ENCODE measurements at places on chromosomes 6 and 20.

- H3K36me3 ChIP-seq: no peaks in the 10 kb centered on the region
- H3K27ac ChIP-seq: no peak overlapping the region
- DNase-seq: no peak
- no peak overlapping the region for H3K4me3 ChIP-seq
- H3K27me3 ChIP-seq: peaks cover 8% of the 10 kb centered on the region
- H3K4me1 ChIP-seq: no peaks in the 10 kb centered on the region
Observed at GRCh38 chr20:63361519-63362435, 628 bp upstream of the CHRNA4 start.

- no peak overlapping the region for H3K27ac ChIP-seq
- DNase-seq: no peak
- no peak overlapping the region for H3K4me3 ChIP-seq
- H3K27me3 ChIP-seq: no peaks in the 10 kb centered on the region
- peaks cover 13% of the 10 kb centered on the region for H3K4me1 ChIP-seq
Observed at GRCh38 chr6:43946641-43947363, 176.8 kb downstream of the VEGFA start.

- DNase-seq: no peak
- peaks cover 32% of the 10 kb centered on the region for H3K4me1 ChIP-seq
- no peaks in the 10 kb centered on the region for H3K27me3 ChIP-seq
Observed at GRCh38 chr6:113629975-113630737, 227.0 kb upstream of the MARCKS start.

DNA sequence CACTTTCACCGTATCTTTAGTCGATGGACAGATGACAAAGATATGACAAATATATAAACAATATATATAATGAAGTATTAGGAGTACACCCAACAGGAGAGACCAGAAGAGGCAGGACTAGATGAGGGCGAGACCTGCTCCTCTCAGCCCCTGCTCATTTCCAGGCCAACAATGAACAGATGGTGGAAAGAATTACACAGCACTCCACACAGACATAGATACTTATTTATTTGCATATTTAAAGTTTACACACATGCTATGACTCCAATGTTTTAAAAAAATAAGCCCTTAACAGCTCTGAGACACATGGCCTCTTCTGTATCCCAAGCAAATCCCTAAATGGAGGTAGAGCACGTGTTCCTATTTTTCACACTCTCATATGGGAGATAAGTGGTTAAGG lies 10.4 kb downstream of the FAM210B start:
- H3K27me3 ChIP-seq: no peaks in the 10 kb centered on the region
- H3K36me3 ChIP-seq: peaks cover 23% of the 10 kb centered on the region
- H3K4me1 ChIP-seq: no peaks in the 10 kb centered on the region
- no peak overlapping the region for H3K4me3 ChIP-seq
- H3K27ac ChIP-seq: no peak overlapping the region

GRCh38 chr6:95599706-95600105 lies 22.4 kb downstream of the MANEA start:
- H3K36me3 ChIP-seq: no peaks in the 10 kb centered on the region
- no peak overlapping the region for H3K4me3 ChIP-seq
- H3K27me3 ChIP-seq: no peaks in the 10 kb centered on the region
- no peak overlapping the region for H3K27ac ChIP-seq

- no peak for DNase-seq
- no peaks in the 10 kb centered on the region for H3K27me3 ChIP-seq
- peak overlapping the region; percentile 76 for H3K27ac ChIP-seq
- peaks cover 22% of the 10 kb centered on the region for H3K4me1 ChIP-seq
- no peaks in the 10 kb centered on the region for H3K36me3 ChIP-seq
Observed at GRCh38 chr6:158560836-158561320, 987 bp downstream of the TMEM181 start.

DNA sequence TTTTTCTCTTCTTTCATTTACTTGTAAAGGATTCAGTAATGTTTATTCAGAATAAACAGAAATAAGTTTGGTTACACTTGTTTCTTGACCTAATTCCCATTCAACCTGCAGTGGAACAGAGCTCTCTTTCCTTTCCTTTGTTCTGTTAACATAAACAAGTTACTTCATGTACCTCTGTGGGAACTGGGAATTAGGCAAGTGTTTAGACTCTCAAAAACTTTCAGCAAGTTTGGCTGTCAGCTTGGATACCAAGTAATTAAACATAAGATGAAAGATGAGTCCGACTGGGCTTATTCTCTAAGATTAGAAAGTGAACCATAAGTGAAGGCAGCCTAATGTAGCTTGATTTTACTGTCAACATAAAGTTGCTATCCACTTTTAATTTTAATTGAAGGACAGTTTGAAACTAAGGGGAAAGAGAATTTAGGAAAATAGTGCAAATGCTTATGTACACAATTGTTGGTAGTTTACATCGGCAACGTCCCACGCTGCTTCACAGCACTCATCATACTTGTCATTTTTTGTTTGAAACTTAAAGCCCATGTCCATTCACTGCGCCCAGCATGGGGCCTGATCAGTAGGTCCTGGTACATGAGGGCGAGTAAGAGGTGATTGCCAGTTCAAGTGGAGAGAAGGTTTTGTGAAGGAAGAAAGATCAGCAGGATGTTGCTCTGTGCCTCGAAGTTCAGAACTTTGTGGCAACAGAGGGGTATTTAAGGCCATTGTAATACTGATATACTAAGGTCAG lies 113.0 kb downstream of the PLEKHG1 start:
- peak; percentile 23 for DNase-seq
- H3K4me3 ChIP-seq: no peak overlapping the region
- H3K36me3 ChIP-seq: no peaks in the 10 kb centered on the region
- H3K27ac ChIP-seq: no peak overlapping the region

DNA sequence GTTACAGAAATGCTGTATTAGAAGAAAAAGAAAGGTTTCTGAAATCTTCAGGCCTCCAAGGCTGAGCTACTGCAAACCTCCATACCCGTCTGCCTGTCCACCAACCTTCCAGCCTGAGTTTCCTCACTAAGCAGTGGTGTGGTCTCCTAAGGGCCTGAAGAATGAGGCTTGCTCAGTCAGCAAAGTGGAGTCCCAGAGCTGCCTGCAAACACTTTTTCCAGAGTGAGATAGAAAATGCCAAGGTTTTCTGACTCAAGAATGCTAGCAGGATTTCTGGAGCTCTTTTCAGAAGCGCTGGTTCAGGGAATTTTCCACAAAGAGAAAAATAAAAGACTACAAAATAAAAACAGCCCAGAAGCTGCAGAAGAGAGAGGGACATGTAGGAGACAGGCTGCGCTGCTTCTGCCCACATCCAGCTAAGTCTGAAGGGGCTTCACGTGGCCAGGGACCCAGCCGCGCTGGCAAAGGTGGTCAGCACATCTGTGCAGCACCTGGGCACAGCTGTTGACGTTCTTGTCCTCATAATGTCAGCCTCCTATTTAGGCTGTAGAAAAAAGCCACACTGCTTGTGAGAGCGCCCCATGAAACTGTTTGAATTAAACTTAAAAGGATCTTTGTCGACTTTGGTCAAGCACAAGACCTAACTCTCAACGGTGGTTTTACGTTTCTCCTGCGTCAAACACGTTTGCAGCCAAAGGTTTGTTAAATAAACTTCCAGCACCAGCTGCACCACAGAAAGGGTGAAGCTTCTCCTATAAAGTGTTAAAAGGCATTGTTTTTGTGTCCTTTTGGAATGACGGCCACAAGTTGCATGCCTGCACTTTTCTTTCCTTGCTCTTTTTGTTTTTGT lies 209.0 kb downstream of the THBS2 start:
- peaks cover 2% of the 10 kb centered on the region for H3K27me3 ChIP-seq

DNA sequence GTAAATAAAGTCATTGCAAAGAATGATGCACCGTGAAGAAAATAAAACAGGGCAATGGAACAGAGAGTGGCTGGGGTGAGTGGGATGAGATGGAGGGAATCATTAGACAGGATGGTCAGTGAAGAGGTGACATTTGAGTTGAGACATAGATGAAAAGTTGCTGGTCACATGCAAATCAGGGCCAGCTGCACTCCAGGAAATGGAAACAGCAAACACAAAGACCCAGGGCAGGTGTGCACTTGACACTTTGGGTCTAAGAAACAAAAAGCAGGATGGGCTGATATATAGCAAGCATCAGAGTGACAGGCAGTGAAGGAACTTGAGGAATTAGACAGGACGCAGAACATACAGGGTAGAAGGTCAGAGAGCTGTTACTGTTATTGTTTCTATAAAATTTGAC lies 171.5 kb upstream of the RIPOR2 start:
- no peaks in the 10 kb centered on the region for H3K27me3 ChIP-seq
- H3K4me1 ChIP-seq: no peaks in the 10 kb centered on the region
- no peak overlapping the region for H3K27ac ChIP-seq
- DNase-seq: no peak
- no peaks in the 10 kb centered on the region for H3K36me3 ChIP-seq
- no peak overlapping the region for H3K4me3 ChIP-seq

DNA sequence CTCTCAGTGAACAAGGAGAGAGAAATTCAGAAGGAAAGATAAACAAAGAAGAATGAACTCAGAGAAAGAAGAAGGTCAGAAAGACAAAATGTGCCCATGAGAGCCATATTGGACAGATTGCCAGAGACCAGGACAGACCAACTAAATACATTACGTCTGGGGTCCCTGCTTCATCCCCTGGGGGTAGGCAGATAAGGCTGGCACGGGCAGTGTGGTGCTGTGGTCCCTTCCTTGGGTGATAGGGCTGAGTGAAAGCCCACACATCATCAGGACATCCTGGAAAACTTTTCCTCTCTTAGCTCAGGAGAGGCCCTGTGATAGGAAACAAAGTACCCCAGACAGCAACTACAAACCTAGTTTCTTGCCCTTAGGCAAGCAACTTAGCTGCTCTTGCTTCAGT lies 13.2 kb upstream of the ARMC12 start:
- no peaks in the 10 kb centered on the region for H3K36me3 ChIP-seq
- no peak overlapping the region for H3K27ac ChIP-seq
- no peaks in the 10 kb centered on the region for H3K27me3 ChIP-seq
- DNase-seq: no peak
- peaks cover 42% of the 10 kb centered on the region for H3K4me1 ChIP-seq

GRCh38 chr6:120489941-120490340 lies 844.3 kb downstream of the TBC1D32 start:
- no peaks in the 10 kb centered on the region for H3K36me3 ChIP-seq
- H3K4me1 ChIP-seq: no peaks in the 10 kb centered on the region
- H3K27me3 ChIP-seq: no peaks in the 10 kb centered on the region
- no peak overlapping the region for H3K4me3 ChIP-seq
- no peak for DNase-seq
- H3K27ac ChIP-seq: no peak overlapping the region

DNA sequence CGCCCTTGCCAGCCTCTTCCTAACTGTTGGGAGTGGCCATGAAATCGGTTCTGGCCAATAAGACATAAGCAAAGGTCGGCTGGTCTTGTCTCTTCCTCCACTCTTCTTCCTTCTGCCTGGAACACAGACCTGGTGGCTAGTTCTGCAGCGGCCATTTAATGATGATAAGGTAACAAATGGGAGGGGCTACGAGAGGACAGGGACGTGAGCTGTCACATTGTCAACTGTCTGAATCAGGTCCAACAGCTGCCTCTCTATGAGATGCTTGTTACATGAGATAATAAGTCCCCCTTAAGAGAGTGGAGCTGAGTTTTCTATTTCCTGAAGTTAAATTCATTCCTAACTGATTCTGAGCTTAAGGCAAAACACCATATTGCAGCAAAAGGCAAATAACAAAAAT lies 12.5 kb upstream of the TMEM242 start:
- no peak overlapping the region for H3K4me3 ChIP-seq
- H3K27ac ChIP-seq: no peak overlapping the region
- H3K27me3 ChIP-seq: peaks cover 18% of the 10 kb centered on the region
- no peaks in the 10 kb centered on the region for H3K4me1 ChIP-seq

DNA sequence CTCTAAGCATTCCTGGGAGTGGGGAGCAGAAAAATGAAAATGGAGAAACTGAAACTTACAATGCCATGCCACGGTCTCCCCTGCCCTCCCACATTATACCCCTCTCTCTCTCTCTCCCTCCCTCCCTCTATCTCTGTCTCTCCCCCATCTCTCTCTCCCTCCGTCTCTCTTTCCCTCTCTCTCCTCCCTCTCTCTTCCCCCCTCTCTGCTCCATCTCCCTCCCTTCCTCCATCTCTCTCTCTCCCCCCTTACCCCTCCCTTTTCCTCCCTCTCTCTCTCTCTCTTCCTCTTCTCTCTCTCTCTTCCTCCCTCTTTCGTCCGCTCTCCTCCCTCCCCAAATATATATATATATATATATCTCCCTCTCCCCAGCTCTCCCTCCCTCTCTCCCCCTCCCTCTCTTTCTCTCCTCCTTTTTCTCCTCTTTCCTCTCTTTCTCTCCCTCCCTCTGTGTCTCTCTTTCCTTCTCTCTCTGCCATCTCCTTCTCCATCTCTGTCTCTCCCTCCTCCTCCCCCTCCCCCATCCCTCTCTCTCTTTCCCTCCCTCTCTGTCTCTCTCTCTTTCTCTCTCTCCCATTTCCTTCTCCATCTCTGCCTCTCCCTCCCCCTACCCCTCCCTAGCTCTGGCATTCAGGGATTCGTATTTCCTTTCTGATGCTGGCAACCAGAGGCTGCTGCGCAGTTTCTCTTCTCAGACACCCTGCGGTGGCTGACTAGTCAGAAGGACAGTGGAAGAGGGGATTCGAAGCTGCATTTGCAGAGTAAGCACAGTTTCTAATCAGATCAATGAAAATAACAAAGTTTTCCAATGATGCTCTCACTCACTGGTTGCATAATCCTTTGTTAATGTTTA lies 13.9 kb upstream of the VAPB start:
- H3K4me3 ChIP-seq: no peak overlapping the region
- H3K27ac ChIP-seq: no peak overlapping the region
- no peaks in the 10 kb centered on the region for H3K27me3 ChIP-seq
- no peaks in the 10 kb centered on the region for H3K4me1 ChIP-seq
- no peaks in the 10 kb centered on the region for H3K36me3 ChIP-seq
- peak; percentile 60 for DNase-seq

GRCh38 chr6:85464722-85465150 lies 14.9 kb downstream of the NT5E start:
- peak; percentile 91 for DNase-seq
- peaks cover 70% of the 10 kb centered on the region for H3K4me1 ChIP-seq
- peaks cover 6% of the 10 kb centered on the region for H3K36me3 ChIP-seq
- peak overlapping the region; percentile 97 for H3K27ac ChIP-seq

GRCh38 chr6:16756660-16757255 lies 4.5 kb downstream of the ATXN1 start:
- H3K36me3 ChIP-seq: peaks cover 2% of the 10 kb centered on the region
- no peak overlapping the region for H3K4me3 ChIP-seq
- DNase-seq: no peak
- no peak overlapping the region for H3K27ac ChIP-seq
- peaks cover 37% of the 10 kb centered on the region for H3K4me1 ChIP-seq

- H3K36me3 ChIP-seq: no peaks in the 10 kb centered on the region
- H3K4me3 ChIP-seq: no peak overlapping the region
- H3K4me1 ChIP-seq: peaks cover 46% of the 10 kb centered on the region
- peak; percentile 89 for DNase-seq
- H3K27ac ChIP-seq: peak overlapping the region; percentile 91
Observed at GRCh38 chr6:11650025-11650696, 112.6 kb downstream of the TMEM170B start.

DNA sequence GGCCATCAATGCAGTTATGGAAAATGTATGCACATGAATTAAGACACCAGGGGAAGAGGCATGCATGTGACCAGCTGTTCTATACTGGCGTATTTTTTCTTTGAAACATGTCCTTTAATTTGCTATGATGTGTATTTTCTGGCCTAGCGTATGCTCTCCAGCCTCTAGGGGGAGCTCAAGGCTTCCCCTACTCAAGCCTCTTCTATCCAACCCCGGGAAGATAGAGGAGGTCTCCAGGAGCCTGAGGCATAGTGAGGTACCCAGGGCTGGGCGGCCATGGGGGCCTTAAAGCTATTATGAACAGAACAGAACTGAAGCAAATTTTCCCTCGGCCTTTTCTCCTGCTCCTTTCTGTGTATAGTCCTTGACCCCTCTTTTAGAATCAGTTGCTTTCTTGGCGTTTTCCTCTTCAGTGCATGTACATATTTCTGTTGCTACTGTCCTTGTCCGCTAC lies 528.9 kb downstream of the MAFB start:
- no peaks in the 10 kb centered on the region for H3K4me1 ChIP-seq
- no peak overlapping the region for H3K4me3 ChIP-seq
- no peaks in the 10 kb centered on the region for H3K36me3 ChIP-seq
- H3K27ac ChIP-seq: no peak overlapping the region
- H3K27me3 ChIP-seq: no peaks in the 10 kb centered on the region
- DNase-seq: no peak
